ENCODE measurements at places on chromosomes 16 and 17.

DNA sequence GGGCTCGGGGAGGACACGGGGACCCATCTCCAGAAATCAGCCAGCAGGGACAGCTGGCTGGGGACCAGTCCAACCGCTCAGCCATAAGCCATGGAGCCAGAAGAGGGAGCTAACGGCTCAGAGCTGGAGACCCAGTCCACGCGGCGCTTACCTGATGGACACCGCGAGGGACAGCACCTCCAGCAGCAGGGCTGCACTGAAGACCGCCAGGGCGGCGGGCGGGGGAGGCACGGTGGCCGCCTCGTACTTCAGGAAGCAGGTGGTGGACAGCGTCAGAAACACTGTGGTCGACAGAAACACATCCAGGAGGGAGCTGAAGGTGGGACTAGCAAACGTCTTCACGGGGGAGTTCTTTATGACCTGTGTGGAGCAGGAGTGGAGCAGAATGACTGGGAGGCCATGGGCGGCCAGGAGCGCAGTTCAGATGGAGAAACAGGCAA is 102.6 kb upstream of the CREBBP start:
- peak; percentile 69 for DNase-seq

DNA sequence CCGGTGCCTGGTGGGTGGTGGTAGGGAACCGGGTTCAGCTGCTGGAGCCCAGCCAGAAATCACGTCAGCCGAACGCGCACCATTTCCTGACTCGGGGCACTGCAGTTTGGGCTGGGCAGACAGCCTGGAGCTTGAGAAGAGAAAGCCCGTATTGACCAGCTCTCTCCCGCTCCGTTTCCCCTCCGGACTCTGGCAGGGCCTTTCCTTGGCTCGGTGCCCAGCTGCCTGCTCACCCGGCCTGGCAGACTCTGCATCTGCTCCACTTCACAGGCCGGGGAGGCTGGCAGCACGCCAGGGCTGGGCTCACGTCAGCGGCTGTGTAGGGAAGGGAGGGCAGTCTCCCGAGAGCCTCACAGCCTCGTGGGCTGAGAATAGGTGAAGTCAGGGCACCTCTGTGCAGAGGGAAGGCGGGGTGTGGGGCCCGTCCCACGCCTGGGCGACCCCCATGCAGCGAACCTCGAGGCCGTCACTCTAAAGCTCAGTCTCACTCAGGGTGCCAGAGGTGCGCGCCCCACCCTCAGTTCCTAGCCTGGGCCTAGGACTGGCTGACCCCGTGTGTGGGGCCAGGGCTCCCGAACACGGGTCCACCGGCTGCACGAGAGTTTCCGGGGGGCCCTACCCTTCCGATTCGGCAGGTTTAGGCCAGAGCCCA is 59.1 kb downstream of the OR1D5 start:
- no peak for DNase-seq

GRCh38 chr17:38672788-38673706 is 1.7 kb downstream of the EPOP start:
- no peak for DNase-seq

- no peak for DNase-seq
Observed at GRCh38 chr16:75309899-75310430, 58.5 kb upstream of the BCAR1 start.

DNA sequence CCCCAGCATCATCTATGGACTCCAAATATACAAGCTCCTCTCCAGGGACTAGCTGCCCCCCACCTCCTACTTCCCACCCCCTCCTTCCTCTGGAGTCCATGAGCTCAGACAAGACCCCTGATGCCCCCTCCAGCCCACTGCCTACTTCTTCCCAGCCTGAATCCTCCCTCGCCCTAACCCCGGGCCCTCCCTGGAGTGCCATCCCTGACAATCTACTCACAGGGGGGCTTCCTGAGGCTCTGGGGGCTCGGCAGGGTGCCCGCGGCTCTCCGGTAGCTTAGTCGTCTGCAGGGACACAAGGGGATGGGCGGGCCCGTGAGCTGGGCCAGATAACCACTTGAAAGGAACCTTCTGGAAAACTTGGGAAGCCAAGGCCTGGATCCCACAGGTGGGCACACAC is 15.1 kb downstream of the MPP3 start:
- no peak for DNase-seq

GRCh38 chr16:83066881-83067280 is 440.1 kb downstream of the CDH13 start:
- DNase-seq = no peak

GRCh38 chr17:7508846-7509245 is 24.7 kb downstream of the POLR2A start:
- no peak for DNase-seq

- peak; percentile 52 for DNase-seq
Observed at GRCh38 chr17:80931421-80932265, 60.0 kb upstream of the CHMP6 start.

DNA sequence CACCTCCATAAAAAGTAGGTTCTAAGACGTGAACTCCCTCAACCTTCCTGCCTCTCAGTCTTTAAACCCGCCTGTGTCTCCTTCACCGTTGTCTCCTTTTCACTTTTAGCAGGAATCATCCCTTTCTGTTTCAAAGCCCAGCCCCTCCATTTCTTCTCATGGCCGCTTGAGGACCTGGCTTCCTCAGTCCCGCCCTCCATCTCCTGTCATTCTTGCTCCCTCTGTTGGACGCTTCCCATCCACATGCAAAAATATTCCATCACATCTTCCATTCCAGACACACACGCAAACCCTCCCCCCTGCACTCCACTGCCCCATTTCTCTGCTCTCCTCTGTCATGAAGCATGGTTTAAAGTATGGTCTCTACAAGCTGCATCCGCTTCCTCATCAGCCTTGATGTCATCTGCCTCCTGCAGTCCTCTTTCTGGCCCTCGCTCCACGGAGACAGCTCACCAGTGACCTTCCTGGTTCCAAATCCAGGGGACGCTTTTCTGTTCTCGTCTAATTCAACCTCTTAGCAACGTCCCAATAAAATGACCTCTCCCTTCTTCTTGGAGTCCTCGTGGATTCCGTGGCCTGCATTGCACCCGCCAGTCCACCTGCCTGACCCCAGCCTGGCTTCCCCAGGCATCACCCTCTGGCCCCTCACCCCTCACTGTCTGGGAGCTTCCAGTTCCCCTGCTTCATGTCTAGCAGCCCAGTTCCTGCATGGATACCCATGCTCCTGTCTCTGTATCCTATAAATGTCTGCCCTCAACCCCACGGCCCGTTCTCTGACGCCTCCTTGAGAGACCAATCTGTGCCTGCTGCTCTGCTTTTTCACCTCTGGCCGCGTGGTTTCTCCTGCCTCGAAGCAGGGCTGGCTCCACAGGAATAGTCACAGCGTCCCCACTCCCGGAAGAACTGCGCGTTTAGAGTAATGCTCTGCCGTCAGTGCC is 26.2 kb downstream of the ANKRD40 start:
- DNase-seq = no peak

GRCh38 chr16:80288616-80289015 is 252.2 kb upstream of the DYNLRB2 start:
- DNase-seq = no peak

DNA sequence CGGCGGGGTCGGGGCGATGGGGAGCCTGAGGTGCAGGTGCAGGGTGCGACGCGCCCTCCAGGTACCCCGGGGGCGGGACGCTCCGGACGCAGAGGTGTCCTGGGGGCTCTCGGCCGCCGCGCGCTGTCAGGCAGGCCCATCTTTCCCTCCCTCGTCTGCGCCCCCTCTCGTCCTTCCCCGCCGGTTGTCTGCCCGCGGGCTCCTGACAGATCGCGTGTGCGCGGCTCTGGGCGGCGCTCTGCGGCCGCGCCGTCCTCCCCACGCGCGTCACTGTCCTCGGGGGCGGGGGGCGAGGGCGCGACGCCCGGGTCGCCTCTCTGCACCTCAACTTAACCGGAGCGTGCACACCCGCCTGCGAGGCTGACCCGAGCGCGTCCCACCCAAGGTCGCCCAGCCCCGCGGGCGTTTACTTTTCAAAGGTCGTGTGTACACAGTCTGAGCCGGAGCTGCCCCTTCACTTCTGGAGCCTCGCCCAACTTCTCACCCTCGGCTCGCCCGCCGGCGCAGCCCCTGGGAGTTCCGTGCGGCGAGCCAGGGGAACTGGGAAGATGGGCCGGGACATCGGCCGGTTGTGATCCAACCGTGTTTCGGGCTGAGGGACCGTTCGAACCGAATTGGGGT is 512 bp downstream of the AKAP1 start:
- DNase-seq = no peak

DNA sequence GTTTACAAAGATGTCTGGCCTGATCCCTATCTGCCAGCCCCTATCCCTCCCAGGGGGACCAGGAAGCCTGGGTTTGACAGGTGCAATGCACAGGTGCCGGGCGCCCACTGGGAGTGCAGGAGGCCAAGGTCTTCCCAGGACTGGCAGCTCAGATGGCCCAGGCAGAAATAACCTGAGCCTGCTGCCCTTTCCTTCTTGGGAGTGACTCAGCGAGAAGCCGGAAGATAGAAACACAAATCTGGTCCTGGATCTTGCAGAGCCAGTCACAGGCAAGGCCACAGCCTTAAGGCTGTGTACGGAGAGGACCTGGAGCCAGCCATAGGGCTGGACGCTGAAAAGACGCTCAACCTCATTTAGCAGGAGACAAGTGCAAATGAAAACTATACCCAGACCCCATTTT is 27.7 kb downstream of the GPR142 start:
- no peak for DNase-seq

- no peak for DNase-seq
Observed at GRCh38 chr17:33520426-33521330, 227.6 kb upstream of the ASIC2 start.

GRCh38 chr17:29707212-29707571 is 84.5 kb upstream of the CORO6 start:
- no peak for DNase-seq

DNA sequence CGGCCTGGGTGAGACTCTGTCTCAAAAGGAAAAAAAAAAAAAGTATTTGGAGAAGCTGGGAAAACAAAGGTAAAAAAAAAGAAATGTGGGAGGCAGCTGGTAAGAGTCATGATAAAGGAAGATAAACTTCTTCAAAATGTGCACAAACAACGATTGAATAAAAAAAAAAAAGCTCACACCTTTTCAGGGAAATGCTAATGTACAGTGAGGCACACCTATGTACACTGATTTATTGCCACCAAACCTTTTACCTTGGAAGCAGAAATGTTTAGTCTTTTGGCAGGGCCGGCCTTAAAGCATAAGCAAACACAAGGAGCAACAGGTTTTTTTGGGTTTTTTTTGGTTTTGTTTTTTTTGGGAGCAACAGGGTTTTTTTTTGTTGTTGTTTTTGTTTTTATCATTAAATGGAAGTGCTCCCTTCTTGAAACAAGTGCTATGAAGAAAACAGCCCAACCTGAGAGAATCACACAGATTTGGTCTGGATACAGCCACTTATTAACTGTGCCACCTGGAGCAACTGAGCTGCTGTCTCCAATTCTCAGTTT is 29.8 kb upstream of the KCNJ2 start:
- no peak for DNase-seq

All from iPS DF 19.7 (cell line).